ENCODE measurements at places on chromosomes 2 and 18.

GRCh38 chr18:54607213-54608027 lies 16.4 kb downstream of the DYNAP start:
- DNase-seq: peak; percentile 31

- no peak for DNase-seq
Measured at GRCh38 chr2:37831081-37831780, 93.9 kb upstream of the RMDN2 start.

GRCh38 chr2:218407717-218408116 lies 8.0 kb downstream of the CTDSP1 start:
- DNase-seq: no peak

GRCh38 chr2:172972005-172972619 lies 103.5 kb upstream of the MAP3K20 start:
- DNase-seq: peak; percentile 72

- DNase-seq: no peak
Measured at GRCh38 chr18:24033641-24034412, 19.3 kb downstream of the TTC39C start.

GRCh38 chr2:213763963-213764362 lies 479.7 kb downstream of the SPAG16 start:
- no peak for DNase-seq

- DNase-seq: no peak
Measured at GRCh38 chr2:37857575-37858399, 67.3 kb upstream of the RMDN2 start.

GRCh38 chr18:33839452-33840211 lies 261.6 kb downstream of the ASXL3 start:
- DNase-seq: peak; percentile 77

DNA sequence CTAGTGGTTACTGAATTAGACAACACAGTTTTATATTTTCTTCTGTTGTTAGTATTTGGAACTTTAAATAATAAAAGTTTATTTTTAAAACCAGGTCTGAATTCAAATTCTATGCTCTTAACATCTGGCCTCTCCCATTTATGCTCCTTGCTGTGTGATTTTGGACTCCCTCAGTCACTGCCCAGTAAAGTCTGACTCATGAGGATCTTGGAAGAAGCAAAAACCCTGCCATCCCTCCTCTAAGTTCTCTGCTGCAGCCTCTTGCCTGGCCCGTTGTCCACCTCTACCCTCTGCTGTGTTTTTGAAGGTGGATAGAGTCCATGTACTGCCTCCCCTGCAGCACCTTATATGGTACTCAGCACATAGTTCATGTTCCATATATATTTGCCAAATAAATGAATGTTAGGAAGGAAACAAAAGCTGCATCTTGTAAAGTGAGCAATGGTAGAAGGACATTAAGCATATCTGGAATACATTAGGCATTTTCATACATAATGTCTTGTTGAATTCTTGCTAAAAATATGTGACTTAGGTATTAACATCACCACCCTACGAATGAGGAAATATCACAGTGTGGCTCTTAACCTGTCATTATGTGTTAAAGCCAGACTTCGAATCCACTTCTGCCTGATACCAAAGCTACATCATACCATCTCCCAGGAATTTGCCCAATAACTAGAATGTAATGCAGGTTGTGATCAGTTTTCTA lies 62.1 kb downstream of the THNSL2 start:
- DNase-seq: no peak

DNA sequence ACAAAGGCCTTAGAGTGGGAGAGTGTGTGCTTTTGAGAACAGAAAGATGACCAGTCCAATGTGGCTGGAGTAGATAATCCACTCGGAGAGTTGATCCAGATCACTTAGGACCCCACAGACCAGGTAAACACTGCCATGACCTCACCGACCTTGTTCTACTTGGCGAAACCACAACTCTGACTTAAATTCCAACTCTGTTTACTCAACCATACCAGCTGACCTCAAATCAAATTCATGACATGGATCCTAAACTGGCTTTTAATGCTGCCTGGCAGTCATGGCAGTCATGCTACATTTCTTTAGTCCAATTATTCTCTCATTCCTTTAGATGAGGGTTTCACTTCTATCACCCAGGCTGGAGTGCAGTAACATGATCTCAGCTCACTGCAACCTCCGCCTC lies 347.1 kb upstream of the FAM98A start:
- DNase-seq: no peak

GRCh38 chr18:62784966-62785413 lies 69.6 kb downstream of the PHLPP1 start:
- peak; percentile 67 for DNase-seq

- DNase-seq: no peak
Measured at GRCh38 chr2:14991723-14992122, 359.2 kb downstream of the LRATD1 start.

GRCh38 chr2:237432484-237433092 lies 18.6 kb upstream of the COL6A3 start:
- peak; percentile 58 for DNase-seq
